ENCODE measurements at places on chromosomes 7 and 10. TPM values are rescaled to one million over a fixed set of nuclear protein-coding genes. Genes with fewer than 3 reads are reported as not detected.

DNA sequence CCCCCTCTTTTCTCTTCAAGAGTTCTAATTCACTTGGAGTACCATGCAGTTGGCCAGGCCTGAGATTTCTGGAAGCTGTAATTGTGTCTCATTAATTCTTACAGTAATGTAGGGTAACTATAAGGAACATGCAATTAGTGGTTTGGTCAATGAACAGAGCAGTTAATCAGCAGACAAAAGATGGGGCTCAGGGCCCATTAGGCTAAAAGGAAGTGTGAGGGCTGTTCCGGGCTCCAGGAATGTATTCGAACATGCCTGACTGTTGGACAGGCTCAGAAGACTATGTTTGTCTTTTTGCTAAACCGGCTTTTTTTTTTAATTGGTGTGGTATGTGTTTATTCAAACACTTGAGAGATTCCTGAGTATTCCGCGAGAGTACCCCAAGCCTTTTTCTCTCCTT lies 42.5 kb upstream of the FZD8 start:
- H3K27ac ChIP-seq: no peak overlapping the region
- no peak overlapping the region for H3K4me3 ChIP-seq
- no peaks in the 10 kb centered on the region for H3K4me1 ChIP-seq
- H3K36me3 ChIP-seq: no peaks in the 10 kb centered on the region

- peak overlapping the region; percentile 16 for H3K4me3 ChIP-seq
- no peaks in the 10 kb centered on the region for H3K36me3 ChIP-seq
- H3K4me1 ChIP-seq: peaks cover 50% of the 10 kb centered on the region
- peak overlapping the region; percentile 76 for H3K27ac ChIP-seq
- DNase-seq: peak; percentile 17
Observed at GRCh38 chr10:104326991-104327610, 11.2 kb downstream of the ITPRIP start.

GRCh38 chr10:118101501-118101900 lies 54.8 kb upstream of the RAB11FIP2 start:
- no peak for DNase-seq
- H3K4me3 ChIP-seq: no peak overlapping the region
- H3K4me1 ChIP-seq: no peaks in the 10 kb centered on the region
- H3K27ac ChIP-seq: no peak overlapping the region

DNA sequence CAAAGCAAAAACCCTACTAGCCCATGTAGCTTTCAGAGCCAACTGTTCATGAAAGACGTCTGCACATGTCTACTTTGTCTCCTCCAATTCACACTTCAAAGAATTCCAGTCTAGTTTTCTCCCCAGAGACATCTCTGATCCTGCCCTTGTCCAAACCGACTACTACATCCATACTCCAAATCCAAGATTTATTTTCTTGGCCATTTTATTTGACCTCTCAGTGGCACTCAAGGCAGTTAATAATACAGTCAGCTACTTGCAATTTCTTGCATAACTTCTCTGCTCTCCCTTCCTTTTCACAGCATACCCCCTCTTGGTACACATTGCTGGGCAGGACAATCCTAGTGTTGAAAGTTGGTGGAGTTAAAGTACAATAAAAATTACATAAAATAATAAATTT lies 170.9 kb upstream of the INHBA start:
- H3K27ac ChIP-seq: no peak overlapping the region
- no peaks in the 10 kb centered on the region for H3K27me3 ChIP-seq
- no peak for DNase-seq
- H3K4me1 ChIP-seq: peaks cover 7% of the 10 kb centered on the region
- H3K4me3 ChIP-seq: no peak overlapping the region

DNA sequence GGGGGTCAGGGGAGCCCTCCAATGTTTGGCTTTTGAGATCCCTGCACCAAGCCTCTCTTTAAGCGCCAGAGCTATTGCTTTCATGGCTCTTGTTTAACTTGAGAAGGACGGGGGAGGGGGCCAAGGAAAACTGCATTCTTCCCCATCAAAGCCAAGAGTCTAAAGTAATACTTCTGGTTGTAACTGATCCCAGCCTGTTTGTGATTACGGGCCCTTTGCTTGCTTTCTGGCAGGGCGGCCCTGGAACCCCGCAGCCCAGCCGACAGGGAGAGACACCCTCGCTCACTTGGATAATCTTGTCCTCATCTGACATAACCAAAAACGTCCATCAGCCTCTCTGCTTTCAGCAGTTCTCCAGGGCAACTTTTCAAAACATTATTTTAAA lies 154.7 kb downstream of the NEURL1 start:
- H3K36me3 ChIP-seq: no peaks in the 10 kb centered on the region
- H3K4me3 ChIP-seq: no peak overlapping the region
- DNase-seq: no peak
- H3K27me3 ChIP-seq: no peaks in the 10 kb centered on the region
- no peak overlapping the region for H3K27ac ChIP-seq

DNA sequence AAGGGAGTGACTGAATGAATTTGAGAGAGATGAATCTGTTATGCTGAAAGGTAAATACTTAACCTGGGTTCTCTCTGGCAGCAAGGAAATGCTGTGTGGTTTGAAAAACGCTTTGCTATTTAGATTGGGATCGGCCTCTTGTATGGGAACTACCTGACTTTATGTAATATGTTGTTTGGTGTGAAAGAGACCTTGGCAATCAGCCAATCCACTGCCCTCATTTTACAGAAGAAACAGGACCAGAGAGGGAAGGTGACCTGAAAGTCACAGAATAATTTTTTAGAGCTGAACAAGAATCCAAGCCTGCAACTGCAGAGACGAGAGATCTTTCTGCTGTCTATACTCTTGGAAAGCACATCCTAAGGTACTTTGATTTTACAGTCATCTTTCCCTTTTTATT lies 1.0 kb downstream of the BUD31 start:
- H3K4me3 ChIP-seq: peak overlapping the region; percentile 100
- no peaks in the 10 kb centered on the region for H3K27me3 ChIP-seq
- H3K27ac ChIP-seq: no peak overlapping the region
- no peak for DNase-seq

GRCh38 chr10:16242859-16243613 lies 193.8 kb upstream of the PTER start:
- H3K4me1 ChIP-seq: no peaks in the 10 kb centered on the region
- H3K36me3 ChIP-seq: no peaks in the 10 kb centered on the region
- H3K27me3 ChIP-seq: no peaks in the 10 kb centered on the region
- H3K27ac ChIP-seq: no peak overlapping the region

DNA sequence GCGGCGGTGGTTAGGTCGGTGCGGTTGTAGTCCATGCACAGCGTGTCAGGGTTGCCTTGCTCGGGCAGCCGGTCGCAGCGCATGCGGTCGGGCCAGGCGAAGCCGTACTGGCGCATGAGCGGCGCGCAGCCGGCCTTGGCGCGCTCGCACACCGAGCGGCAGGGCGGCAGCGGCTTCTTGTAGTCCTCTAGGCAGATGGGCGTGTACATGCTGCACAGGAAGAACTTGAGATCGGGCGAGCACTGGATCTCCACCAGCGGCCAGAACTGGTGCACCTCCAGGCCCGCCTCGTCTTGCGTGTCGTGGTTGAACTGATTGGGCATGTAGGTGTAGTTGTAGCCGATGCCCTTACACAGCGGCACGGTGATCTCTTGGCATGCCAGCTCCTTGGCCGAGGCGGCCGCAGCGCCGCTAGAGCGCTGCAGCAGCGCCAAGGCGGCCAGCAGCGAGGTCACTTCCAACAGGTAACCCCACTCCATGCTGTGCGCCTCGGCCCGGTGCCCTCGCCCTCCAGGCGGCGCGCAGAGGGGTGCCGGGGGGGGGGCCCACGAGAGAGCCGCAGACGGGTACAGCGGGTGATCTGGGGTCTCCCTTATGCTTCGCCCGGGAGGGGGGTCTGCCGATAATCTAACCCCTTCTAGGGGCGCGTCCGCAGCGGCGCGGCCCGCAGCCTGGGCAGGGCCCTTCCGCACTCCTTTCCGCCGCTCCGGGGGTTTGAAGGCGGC lies 983 bp downstream of the FZD8 start:
- peak overlapping the region; percentile 45 for H3K27ac ChIP-seq
- DNase-seq: peak; percentile 76

VAX1 gene
- total RNA-seq: not detected

CPN1 gene
- total RNA-seq: not detected

NRBF2 gene
- total RNA-seq: 4.8 TPM

Data from ovary (tissue), 10 donors.